A549 treated with RU486 at 1 μM for 4 hours (cell line): ENCODE measurements at places on chromosomes 2 and 18. TPM values are rescaled to one million over a fixed set of nuclear protein-coding genes. Genes with fewer than 3 reads are reported as not detected.

The TMEM169 gene
- total RNA-seq: 0.32 to 0.47 TPM (median 0.38 TPM) in 5 replicates

The SLC38A11 gene
- not detected in 5 replicates for total RNA-seq

The XDH gene
- 1.4 to 2.4 TPM (median 1.5 TPM) in 5 replicates for total RNA-seq

The ANKRD53 gene
- total RNA-seq: not detected in 5 replicates

The C2orf66 gene
- total RNA-seq: 0.07 to 0.19 TPM (median 0.13 TPM) in 3 of 5 replicates, not detected in the others

The AFF3 gene
- 0.07 to 0.22 TPM in 2 of 5 replicates, not detected in the others for total RNA-seq

The KCNG2 gene
- not detected in 5 replicates for total RNA-seq
